ENCODE measurements at places on chromosomes 4 and X.
A peak's percentile ranks its signal among the peaks of the same experiment; 100 is the strongest.

DNA sequence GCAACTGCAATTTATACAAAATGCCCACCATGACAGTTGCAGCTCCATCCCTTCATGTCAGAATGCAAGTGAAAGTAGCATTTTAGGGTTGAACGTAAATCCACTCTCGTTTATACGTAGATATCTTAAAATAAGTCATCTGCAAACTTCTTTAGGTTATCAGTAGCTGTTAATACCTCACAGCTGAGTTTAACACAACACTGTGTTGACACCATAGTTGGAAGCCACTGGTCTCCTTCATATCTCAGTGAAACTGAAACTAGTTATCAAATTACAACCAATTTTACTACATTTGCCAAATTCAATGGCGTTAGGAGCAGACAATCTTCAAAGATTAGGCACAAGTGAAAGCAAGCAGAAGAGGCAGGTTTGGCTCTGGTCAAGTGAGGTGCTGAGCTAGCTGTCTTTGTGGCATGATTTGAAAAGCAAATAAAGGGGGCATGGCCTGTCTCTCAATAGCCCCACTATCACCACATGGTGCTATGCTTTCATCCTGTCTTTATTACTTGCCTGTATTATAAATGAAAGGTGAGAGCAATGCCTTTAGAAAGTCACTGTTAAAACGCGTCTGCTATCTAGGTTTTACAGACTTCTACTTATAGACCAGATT, 12.3 kb downstream of the PPP3CA start:
- peak; percentile 21 for DNase-seq

GRCh38 chr4:142353149-142353738, 492.9 kb downstream of the INPP4B start:
- peak; percentile 54 for DNase-seq

DNA sequence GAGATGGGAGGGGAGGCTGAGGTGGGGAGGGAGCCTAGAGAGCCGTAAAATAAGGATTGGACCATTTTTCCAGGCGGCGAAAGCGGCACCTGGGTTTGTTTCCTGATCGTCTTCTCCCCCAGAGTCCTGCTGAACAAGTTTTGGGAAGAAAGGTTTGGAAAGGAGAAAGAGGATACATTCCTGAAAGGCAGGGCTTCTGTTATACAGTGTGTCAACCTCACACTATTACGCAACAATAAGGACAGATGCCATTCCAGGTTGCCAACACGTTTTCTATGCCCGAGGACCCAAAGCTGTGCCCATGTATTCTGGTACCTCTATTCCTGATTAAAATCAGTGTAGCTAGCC, 658 bp downstream of the SCOC start:
- DNase-seq: no peak

- DNase-seq: peak; percentile 77
These were observed 3.1 kb upstream of the NR3C2 start for GRCh38 chr4:148445071-148445859.

GRCh38 chr4:99811850-99812249, 4.8 kb upstream of the DAPP1 start:
- peak; percentile 75 for DNase-seq

- DNase-seq: no peak
These were observed 466.1 kb upstream of the GRID2 start for GRCh38 chr4:91837608-91838029.

- no peak for DNase-seq
These were observed 102.7 kb upstream of the TBC1D9 start for GRCh38 chr4:140858897-140859296.

DNA sequence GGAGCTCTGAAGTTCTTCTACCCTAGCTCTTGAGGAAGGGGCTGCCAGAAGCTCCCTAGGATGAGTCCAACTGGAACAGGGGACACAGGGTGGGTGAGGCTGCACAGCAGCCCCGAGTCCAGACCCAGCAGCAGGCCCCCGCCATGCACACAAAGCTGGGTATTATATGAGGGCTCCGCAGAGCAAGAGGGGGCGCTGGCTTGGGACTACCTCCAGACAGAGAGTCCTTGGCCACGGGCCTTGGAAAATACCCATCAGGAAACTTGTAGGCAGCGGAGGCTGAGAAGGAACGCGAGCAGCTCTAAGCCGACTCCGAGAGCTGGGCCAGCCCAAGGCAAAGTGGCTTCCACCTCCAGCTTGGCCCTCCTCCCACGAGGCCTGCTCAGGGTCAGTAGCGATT, 8.1 kb downstream of the HCFC1 start:
- no peak for DNase-seq

- DNase-seq: no peak
These were observed 440.1 kb upstream of the SMIM31 start for GRCh38 chr4:164313853-164314252.

- no peak for DNase-seq
These were observed 217.9 kb downstream of the ARAP2 start for GRCh38 chr4:36026348-36026880.

DNA sequence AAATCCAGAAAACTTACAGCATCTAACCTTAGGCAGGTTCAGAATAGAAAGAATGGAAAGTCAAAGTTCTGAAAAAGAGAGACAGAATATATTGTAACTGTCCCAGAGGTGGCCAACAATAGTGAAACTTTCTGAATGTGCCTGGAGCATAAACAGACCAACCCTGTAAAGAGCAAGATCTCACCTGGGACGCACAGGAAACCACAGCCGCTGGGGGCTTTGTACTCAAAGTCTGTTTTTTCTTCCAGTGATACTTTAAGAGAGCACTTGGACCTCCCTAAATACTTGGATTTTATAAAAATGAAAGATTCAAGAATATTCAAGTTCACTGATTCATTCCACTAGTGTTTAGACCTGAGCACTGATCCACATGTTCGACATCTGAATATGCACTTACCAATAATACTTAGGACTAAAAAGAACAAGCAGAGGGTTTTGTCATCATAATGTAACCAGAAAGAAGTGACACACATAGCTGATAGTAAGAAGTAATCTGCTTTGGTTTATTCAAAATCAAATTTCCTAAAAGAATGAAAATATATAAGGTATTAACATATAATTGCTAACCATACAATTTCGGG, 35.3 kb downstream of the ARAP2 start:
- DNase-seq: peak; percentile 59

DNA sequence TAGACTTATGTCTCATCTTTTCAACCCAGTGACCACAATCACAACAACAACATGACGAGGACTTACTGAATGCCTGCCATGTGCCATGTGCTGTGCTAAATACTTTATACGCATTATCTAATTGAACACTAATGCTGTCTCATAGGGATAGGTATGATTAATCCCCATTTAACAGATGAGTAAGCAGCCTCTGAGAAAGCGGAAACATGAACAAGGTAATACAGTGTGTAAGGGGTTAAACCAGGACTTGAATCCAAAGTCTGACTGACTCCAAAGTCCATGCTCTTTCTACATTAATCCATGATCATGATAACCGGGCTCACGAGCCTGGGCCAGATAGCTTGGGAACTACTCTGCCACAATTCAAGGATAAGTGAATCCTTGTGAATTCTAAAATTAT, 105.3 kb upstream of the MBNL3 start:
- DNase-seq: no peak

- DNase-seq: no peak
These were observed 10.9 kb downstream of the CEP135 start for GRCh38 chr4:55959655-55960054.

DNA sequence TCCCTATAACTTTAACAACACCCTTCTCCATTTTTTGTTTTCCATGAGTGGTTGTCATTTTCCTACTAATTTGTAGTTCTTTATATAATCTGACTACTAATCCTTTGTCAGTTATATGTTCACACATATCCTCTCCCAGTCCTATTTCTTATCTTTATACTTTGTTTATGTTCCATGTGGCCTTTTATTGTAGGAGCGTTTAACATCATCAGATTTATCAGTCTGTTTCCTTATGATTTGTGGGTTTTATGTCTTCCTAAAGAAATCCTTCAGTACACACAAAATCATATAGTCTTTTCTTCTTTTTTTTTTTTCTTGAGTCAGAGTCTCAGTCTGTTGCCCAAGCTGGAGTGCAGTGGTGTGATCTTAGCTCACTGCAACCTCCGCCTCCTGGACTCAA, 204.9 kb upstream of the SPRY1 start:
- no peak for DNase-seq

GRCh38 chr4:36399762-36400353, 118.4 kb downstream of the DTHD1 start:
- peak; percentile 63 for DNase-seq

DNA sequence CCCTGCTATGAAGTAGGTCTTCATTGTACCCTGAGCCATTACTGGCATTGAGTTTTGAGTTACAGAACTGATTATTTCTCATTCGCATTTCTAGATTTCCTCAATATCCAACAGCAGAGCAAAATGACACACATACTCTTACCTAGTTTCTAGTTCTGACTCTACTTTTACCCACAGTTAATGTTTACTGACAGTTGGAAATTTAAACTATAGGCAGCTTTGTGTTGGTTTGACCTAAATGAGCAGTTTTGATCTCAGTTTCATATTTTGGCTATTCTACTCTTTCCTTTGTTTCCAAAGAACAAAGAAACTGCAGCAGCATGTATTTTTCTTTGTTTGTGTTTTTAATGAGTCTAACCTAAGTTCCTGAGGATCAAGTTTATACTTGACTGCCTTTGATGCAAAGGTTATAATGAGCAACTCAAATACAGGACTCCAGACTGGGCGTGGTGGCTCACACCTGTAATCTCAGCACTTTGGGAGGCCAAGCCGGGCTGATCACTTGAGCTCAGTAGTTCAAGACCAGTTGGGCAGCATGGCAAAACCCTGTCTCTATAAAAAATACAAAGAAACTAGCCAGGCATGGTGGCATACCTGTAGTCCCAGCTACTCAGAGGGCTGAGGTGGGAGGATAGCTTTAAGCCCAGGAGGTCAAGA, 30.4 kb downstream of the TXK start:
- no peak for DNase-seq

DNA sequence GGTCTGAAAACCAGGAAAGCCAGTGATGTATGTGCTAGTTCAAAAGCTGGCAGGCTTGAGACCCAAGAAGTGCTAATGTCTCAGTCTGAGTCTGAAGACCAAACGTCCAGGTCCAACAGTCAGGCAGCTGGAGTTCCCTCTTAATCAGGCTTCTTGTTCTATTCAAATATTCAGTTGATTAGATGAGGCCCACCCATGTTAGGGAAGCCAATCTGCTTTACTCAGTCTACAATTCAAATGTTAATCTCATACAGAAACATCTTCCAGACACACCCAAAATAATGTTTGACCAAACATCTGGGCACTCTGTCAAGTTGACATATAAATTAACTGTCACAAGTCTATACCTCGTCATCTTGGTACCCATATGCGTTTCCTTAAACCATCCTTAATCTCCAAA, 72.4 kb upstream of the IL2 start:
- no peak for DNase-seq

GRCh38 chrX:122866532-122866931, 317.5 kb upstream of the GRIA3 start:
- no peak for DNase-seq

DNA sequence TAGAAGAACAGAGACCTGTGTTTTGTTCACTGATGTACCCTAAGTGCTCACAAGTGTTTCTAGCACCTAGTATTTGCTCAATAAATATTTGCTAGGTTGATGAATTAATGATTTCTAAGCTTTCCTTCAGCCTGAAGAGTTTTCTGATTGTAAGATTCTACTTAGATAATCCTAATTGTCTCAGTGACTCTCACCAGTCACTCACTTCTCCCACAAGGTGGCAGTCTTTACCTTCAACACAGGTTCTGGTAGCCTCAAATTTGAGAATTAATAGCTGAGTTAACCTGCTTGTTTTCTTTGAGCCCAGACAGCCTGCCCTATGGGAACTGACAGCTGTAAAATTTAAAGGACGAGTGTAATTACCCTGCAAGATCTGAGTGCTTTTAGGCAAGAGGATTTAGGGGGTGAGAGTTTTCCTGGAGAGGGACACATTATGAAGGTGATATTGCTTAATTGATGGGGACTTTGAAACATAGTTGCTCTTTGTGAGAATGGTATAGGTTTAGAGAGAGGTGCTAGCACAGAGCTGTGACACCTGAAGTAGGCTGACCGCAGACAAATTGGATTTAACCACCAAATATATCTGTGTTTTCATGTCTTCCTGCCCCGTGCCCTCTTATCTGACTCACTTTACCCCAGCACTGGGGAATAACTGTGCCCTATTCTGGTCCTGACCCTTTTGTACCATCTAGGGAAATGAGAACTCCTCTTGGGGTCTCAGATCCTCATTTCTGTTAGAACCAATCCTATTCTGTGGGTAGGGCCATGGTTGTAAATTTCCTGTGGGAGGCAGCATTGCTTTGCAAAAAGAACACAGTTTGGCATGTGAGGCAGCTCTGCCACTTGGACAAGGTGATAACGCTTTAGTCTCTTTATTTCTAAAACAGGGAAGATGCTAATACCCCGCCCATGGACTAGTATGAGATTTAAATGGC, 27.7 kb downstream of the CD38 start:
- DNase-seq: peak; percentile 68

- DNase-seq: no peak
These were observed 30.2 kb downstream of the SORCS2 start for GRCh38 chr4:7222521-7222920.

GRCh38 chr4:41753942-41754341, 5.4 kb upstream of the PHOX2B start:
- no peak for DNase-seq

GRCh38 chr4:1022739-1023066, 11.3 kb downstream of the FGFRL1 start:
- no peak for DNase-seq

DNA sequence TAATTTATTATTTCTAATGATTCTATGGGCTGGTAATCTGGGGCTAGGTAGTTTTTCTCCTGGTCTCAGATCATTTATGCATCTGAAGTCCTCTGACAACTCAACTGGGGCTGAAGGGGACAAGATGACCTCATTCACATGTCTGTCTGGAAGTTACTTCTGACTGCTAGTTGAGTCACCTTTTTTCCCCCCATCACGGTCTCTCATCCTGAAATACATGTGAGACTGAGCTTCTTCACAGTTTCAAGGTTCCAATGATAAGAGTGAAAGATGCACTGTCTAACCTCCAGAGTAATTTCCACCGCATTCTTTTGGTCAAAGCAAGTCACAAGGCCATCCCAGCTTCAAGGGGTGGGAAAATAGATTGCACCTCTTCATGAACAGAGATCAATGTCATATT, 356.7 kb upstream of the RPS6KA3 start:
- DNase-seq: no peak

- no peak for DNase-seq
These were observed 2.0 kb downstream of the CYBB start for GRCh38 chrX:37781814-37782213.

DNA sequence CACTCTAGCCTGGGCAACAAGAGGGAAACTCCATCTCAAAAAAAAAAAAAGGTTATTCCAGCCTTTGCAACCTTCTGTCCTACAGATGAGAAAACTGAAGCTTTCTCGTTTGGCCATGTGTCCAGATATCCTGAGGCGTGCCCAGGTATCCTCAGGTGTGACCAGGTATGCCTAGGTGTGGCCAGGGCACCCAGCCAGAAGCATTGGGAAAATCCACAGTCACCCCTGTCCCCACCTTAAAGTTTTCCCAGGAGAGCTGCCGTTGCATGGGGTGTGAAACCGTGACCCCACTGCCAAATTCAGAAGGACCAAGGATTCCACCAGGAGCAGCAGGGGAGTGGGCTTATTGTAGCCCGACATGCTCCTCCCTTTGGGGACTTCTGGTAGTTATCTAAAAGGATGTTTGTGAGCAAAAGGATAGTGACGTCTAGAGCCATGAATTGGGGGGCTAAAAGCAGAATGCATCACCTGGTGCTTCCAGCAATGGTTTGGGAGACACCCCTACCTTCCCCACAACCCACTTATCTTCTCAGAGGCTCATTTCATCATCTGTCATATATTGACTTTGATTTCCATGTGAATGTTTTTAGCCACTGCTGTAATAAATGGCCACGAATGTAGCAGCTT, 4.0 kb upstream of the DHRSX start:
- no peak for DNase-seq

GRCh38 chr4:170025523-170026252, 507 bp downstream of the MFAP3L start:
- peak; percentile 7 for DNase-seq

Data from CD4-positive, alpha-beta T cell treated with Interleukin-21 for 1 hour (primary cell).